ENCODE measurements at places on chromosomes 13 and 19. TPM values are rescaled to one million over a fixed set of nuclear protein-coding genes. Genes with fewer than 3 reads are reported as not detected.

Gene RNF225
- not detected for total RNA-seq

Gene MTIF3
- 70.1 TPM for total RNA-seq

GRCh38 chr19:17225053-17225452 lies 973 bp upstream of the OCEL1 start:
- no peak for DNase-seq

GRCh38 chr19:34503531-34504272 lies 22.1 kb downstream of the WTIP start:
- DNase-seq, result no peak

DNA sequence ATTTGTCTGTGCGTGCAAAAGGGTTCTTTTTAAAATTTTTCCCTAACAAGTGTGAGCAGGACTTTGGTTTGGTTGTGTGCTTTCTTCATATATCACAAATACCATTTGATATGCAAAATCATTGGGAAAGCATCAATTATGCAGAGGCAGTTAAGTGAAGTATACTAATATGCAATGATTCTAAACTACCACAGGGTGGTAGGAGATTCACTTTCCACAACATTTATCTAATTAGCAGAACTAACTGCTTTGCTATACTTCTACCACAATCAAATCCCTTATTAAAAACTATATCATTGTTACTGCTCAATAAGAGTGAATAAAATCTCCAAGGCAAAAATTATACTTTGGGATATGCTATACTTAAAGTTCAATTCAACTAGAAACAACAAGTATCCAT lies 2738.9 kb upstream of the PCDH20 start:
- DNase-seq, result no peak

DNA sequence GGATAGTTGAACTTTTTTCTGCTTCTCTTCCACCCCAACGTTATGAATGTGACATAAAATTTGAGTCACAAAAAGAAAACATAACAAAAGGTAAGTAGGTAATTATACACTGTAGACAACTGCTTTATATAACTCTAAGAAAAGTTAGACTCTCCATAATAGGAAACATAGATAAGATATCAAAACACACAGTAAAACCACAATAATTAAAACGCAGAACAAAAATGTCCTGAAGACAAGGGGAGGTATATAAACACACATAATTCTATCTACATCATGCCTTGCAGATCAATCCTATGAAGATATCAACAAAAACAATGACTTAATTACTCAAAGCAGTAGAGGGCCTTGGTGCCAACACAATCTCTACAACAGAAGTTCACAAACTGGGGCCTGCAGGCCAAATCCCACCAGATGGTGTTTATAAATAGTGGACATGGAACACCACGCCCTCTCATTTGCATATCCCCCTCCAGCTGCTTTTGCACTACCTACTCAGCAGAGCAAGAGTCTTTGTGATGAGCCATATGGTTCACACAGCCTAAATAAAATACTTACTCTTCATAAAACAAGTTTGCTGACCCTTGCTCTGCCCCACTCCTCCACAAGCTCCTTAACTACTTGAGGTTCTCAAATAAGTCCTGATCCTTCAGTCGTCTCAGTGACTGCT lies 254.7 kb downstream of the KLF12 start:
- DNase-seq, result no peak

- no peak for DNase-seq
Measured at GRCh38 chr13:99421271-99421670, 80.0 kb upstream of the TM9SF2 start.

GRCh38 chr13:94080527-94080926 lies 399.0 kb downstream of the DCT start:
- no peak for DNase-seq

Gene UHRF1
- 22.0 TPM for total RNA-seq

Gene ZNF816
- 9.0 TPM for total RNA-seq

Gene GPC6
- total RNA-seq, result 0.17 TPM

- DNase-seq, result no peak
Measured at GRCh38 chr19:39405261-39405957, 1.2 kb upstream of the ZFP36 start.

GRCh38 chr19:49866933-49867782 lies at the start of gene PNKP:
PNKP (minus strand) TSS chr19:49867576; CDS start chr19:49867204, 372 bp downstream.
- DNase-seq, result peak; percentile 94

Gene OR10H1
- not detected for total RNA-seq
